ENCODE measurements at places on chromosomes 3 and 15. TPM values are rescaled to one million over a fixed set of nuclear protein-coding genes. Genes with fewer than 3 reads are reported as not detected.

Gene ITIH4
- 0.71 TPM for total RNA-seq

Gene SCN5A
- total RNA-seq = 13.1 TPM

Gene ISLR
- 19.8 TPM for total RNA-seq

Gene AGTR1
- 0.18 TPM for total RNA-seq

Gene ZNF385D
- total RNA-seq = 0.20 TPM

Gene GADL1
- 0.08 TPM for total RNA-seq

Gene AADAC
- total RNA-seq = not detected

Gene OR4F6
- total RNA-seq = not detected

Gene CAPN3
- total RNA-seq = 0.59 TPM

Gene NR2E3
- total RNA-seq = 8.8 TPM

Gene MCTP2
- total RNA-seq = 0.13 TPM

Gene RPL4
- total RNA-seq = 6,637 TPM

Gene HYAL1
- not detected for total RNA-seq

Gene ABI3BP
- 0.61 TPM for total RNA-seq

- no peak for DNase-seq
- H3K4me1 ChIP-seq = no peaks in the 10 kb centered on the region
- no peaks in the 10 kb centered on the region for H3K36me3 ChIP-seq
- peaks cover 6% of the 10 kb centered on the region for H3K27me3 ChIP-seq
- H3K27ac ChIP-seq = no peak overlapping the region
These were observed 69.2 kb upstream of the CSTA start for GRCh38 chr3:122255757-122256439.

GRCh38 chr15:49232236-49232806, 62.3 kb downstream of the GALK2 start:
- no peaks in the 10 kb centered on the region for H3K36me3 ChIP-seq
- no peak overlapping the region for H3K27ac ChIP-seq
- no peak for DNase-seq

DNA sequence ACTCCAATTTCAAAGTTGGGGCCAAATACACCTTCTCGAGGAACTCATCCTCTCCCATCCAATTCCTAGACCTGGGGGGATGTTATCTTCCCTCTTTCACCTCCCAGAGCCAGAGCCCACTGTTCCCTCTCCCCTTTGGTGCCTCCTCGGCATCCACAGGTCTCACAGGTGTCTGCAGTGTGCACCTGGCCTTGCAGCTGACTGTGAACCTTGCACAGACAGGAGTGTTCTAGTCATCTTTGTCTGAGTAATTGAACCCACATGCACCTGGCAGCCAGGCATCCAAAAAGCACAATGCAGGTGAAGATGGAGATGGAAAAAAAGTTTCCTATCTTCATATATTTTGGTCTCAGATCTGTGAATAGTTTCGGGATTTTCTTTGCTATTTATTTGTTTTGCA, 30.8 kb downstream of the PCOLCE2 start:
- DNase-seq = no peak
- no peak overlapping the region for H3K27ac ChIP-seq
- H3K36me3 ChIP-seq = no peaks in the 10 kb centered on the region
- H3K4me3 ChIP-seq = no peak overlapping the region
- no peaks in the 10 kb centered on the region for H3K27me3 ChIP-seq

DNA sequence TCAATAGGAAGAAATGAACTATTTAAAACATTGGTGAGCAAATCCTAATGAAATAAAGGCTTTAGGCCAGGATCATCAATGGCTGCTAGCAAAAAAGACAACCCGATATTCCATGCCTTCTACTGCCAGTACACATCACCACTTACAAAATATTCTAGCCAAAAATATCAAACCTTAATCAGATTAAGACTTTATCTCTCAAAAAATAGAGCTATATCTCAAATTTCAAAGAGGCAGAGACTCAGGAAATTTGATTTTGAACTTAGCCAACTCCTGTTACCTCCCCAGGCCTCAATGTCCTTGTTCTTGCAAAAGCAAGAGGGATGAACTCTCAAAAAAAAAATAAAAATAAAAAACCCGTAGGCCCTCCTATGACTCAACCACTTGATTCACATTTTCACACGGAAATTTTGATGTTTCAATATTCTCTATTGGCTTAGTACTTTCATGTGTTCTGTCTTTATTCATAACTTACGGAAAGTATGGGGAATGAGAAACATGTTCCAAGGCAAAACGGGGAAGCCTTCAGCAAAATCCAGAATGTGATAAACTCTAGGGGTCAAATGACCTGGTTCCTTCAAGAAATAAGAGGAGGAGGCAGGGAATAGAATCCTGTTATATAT, 273.3 kb upstream of the ZPLD1 start:
- DNase-seq = no peak
- no peak overlapping the region for H3K4me3 ChIP-seq
- no peak overlapping the region for H3K27ac ChIP-seq
- H3K4me1 ChIP-seq = peaks cover 11% of the 10 kb centered on the region

GRCh38 chr3:14520149-14520548, 20.0 kb downstream of the GRIP2 start:
- H3K4me1 ChIP-seq = no peaks in the 10 kb centered on the region
- DNase-seq = no peak
- peaks cover 6% of the 10 kb centered on the region for H3K27me3 ChIP-seq
- no peaks in the 10 kb centered on the region for H3K36me3 ChIP-seq
- H3K27ac ChIP-seq = no peak overlapping the region

- H3K27ac ChIP-seq = no peak overlapping the region
- H3K4me3 ChIP-seq = no peak overlapping the region
- DNase-seq = no peak
- H3K36me3 ChIP-seq = no peaks in the 10 kb centered on the region
These were observed 53.8 kb downstream of the EPHB3 start for GRCh38 chr3:184615396-184615795.

DNA sequence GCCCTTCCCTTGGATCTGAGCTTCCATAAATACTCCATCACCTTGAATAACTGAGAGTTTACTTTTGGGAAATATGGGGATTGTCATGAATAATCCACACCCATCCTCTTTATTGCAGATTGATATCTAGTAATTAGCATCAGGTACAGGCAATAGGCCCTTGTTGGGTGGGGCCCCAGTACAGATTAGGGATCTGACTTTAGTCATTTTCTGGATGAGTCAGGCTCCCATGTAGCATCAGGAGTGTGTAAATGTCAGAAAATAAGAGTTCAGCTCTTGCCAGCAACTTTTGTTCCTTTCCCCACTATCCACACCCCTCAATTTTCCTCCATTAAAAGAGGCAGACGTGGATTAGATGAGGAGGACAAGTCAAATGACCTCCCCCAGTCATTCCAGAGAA, 17.7 kb upstream of the SNRK start:
- no peak overlapping the region for H3K27ac ChIP-seq
- no peak overlapping the region for H3K4me3 ChIP-seq
- H3K36me3 ChIP-seq = no peaks in the 10 kb centered on the region
- DNase-seq = no peak

DNA sequence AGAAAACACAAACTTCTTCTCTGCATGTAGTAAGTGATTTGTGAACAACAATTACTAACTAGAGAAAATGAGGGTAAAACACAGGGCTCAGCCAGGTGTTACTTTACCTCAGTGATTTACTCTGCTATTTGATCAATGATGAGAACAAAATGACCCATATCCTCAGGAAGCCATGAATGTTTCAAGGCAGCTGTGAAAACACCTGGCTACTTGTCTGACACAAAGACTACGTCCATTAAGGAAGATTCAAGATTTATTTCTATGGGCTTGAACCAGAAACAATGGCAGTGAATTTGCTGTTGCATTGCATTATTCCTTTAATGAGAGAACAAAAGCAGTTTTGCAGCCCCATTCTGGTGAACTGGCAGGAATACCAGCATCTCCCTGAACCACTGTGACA, 374.6 kb upstream of the ARL6 start:
- DNase-seq = no peak
- H3K27me3 ChIP-seq = no peaks in the 10 kb centered on the region
- H3K36me3 ChIP-seq = no peaks in the 10 kb centered on the region
- H3K27ac ChIP-seq = no peak overlapping the region
- no peaks in the 10 kb centered on the region for H3K4me1 ChIP-seq

GRCh38 chr15:93179072-93179471, 90.1 kb upstream of the RGMA start:
- H3K27me3 ChIP-seq = no peaks in the 10 kb centered on the region
- no peaks in the 10 kb centered on the region for H3K36me3 ChIP-seq
- DNase-seq = no peak
- peaks cover 9% of the 10 kb centered on the region for H3K4me1 ChIP-seq

DNA sequence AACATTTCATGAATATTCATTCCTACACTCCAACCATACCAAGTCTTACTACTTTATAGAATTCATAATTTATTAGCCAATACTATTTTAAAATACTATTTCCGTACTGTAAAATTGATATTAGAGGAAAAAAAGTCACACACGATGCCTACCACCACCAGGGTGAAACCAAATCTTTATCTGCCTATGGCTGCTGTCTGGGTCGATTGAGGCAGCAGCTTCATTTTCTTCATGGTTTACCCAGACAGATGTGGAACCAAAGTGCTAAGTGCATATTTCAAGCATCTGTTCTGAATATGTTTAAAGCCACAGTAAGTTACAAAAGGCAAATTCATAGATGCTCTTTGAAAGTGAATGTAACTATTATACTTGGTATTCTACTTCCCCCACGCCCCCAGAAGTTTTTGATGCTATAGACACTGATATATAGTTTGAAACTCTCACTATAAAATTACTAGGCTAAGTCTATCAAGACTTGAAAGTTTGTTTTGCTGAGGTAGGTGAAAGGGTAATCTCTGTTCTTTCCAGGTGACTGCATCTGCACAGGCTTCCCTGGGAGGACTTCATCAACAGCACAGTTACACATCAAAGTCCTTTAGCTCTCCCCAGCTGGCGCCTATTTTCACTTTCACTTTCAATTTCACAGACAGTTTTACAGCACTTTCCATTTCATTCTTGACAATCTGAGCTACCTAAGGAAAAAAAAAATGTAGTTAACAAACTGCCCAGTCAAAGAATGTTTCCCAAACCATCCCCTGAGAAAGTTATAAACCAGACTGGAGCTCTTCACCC, 113.9 kb downstream of the POLQ start:
- H3K4me3 ChIP-seq = no peak overlapping the region
- H3K4me1 ChIP-seq = no peaks in the 10 kb centered on the region
- H3K36me3 ChIP-seq = peaks cover 76% of the 10 kb centered on the region
- no peaks in the 10 kb centered on the region for H3K27me3 ChIP-seq

DNA sequence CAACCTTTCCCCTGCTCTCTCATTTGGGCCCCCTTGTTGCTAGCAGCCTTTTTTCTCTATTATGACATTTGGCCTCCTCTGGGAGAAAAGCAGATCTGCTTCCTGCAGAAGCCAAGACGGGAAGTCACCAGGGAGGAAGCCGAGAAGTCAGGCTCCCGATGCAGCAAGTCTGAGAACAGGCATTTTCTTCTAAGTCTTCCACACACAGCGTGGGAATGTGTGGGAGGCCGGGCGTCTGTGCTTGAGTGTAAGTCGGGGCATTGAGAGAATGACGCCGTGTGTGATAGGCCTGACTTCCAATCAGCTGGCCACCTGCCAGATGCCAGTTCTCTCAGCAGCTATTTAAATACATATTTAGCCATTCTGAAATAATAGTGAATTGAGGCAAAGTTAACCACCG, 75.8 kb upstream of the FAM98B start:
- no peaks in the 10 kb centered on the region for H3K4me1 ChIP-seq
- no peak overlapping the region for H3K27ac ChIP-seq
- H3K36me3 ChIP-seq = no peaks in the 10 kb centered on the region
- H3K27me3 ChIP-seq = no peaks in the 10 kb centered on the region

GRCh38 chr3:187209491-187209890, 12.2 kb downstream of the RTP1 start:
- H3K27ac ChIP-seq = no peak overlapping the region
- no peaks in the 10 kb centered on the region for H3K4me1 ChIP-seq
- DNase-seq = no peak
- H3K4me3 ChIP-seq = no peak overlapping the region
- H3K36me3 ChIP-seq = no peaks in the 10 kb centered on the region
- H3K27me3 ChIP-seq = no peaks in the 10 kb centered on the region

GRCh38 chr3:179146911-179147513, 1.1 kb upstream of the PIK3CA start:
- DNase-seq = peak; percentile 74
- H3K4me1 ChIP-seq = no peaks in the 10 kb centered on the region
- peak overlapping the region; percentile 98 for H3K4me3 ChIP-seq
- no peaks in the 10 kb centered on the region for H3K36me3 ChIP-seq
- no peaks in the 10 kb centered on the region for H3K27me3 ChIP-seq

- peaks cover 29% of the 10 kb centered on the region for H3K4me1 ChIP-seq
- H3K27ac ChIP-seq = no peak overlapping the region
- peak; percentile 88 for DNase-seq
- no peak overlapping the region for H3K4me3 ChIP-seq
- H3K36me3 ChIP-seq = no peaks in the 10 kb centered on the region
These were observed 53.7 kb downstream of the BDH1 start for GRCh38 chr3:197501879-197502620.

- no peak overlapping the region for H3K27ac ChIP-seq
- H3K4me3 ChIP-seq = no peak overlapping the region
- DNase-seq = no peak
- no peaks in the 10 kb centered on the region for H3K36me3 ChIP-seq
These were observed 12.0 kb upstream of the GRIP2 start for GRCh38 chr3:14552041-14552648.

DNA sequence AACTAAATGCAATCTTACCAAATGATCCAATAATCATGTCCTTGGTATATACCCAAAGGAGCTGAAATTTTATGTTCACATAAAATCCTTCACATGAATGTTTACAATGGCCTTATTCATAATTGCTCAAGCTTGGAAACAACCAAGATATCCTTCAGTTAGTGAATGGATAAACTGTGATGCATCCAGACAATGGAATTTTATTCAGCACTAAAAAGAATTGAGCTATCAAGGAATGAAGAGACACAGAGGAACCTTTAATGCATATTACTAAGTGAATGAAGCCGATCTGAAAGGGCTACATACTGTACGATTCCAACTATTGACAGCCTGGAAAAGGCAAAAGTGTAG, 168.4 kb downstream of the PDE8A start:
- no peak overlapping the region for H3K27ac ChIP-seq
- no peaks in the 10 kb centered on the region for H3K27me3 ChIP-seq
- no peaks in the 10 kb centered on the region for H3K36me3 ChIP-seq
- no peaks in the 10 kb centered on the region for H3K4me1 ChIP-seq

GRCh38 chr15:75172284-75172820, 29.3 kb upstream of the C15orf39 start:
- H3K4me1 ChIP-seq = peaks cover 5% of the 10 kb centered on the region
- no peaks in the 10 kb centered on the region for H3K36me3 ChIP-seq
- H3K27me3 ChIP-seq = no peaks in the 10 kb centered on the region
- DNase-seq = no peak
- H3K4me3 ChIP-seq = no peak overlapping the region
- no peak overlapping the region for H3K27ac ChIP-seq

DNA sequence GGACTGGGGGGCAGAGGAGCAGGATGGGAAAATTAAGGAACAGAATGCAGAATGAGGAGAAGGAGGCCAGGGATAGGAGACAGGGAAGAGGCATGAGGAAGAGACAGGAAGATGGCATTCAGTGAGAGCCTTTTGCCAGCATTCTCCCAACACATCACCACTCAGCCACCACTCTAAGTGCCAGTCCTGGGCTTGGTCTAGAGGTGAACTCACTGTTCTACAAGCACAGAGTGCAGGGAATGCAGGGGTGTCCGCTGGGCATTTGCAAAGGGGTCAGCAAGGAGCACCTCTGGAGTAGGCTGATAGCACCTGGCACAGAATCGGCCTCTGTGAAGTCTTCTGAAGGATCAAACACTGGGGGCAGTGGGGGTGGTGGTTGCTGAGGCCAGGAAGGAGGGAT, 14.6 kb upstream of the IGDCC3 start:
- peaks cover 5% of the 10 kb centered on the region for H3K36me3 ChIP-seq
- no peaks in the 10 kb centered on the region for H3K27me3 ChIP-seq
- no peak for DNase-seq
- H3K4me3 ChIP-seq = no peak overlapping the region
- H3K4me1 ChIP-seq = no peaks in the 10 kb centered on the region
- H3K27ac ChIP-seq = no peak overlapping the region

- peaks cover 8% of the 10 kb centered on the region for H3K4me1 ChIP-seq
- H3K27ac ChIP-seq = no peak overlapping the region
These were observed 2.7 kb downstream of the MAP6D1 start for GRCh38 chr3:183822631-183823030.

Data from SJCRH30 (cell line).